ENCODE measurements at places on chromosomes 6 and 20.

DNA sequence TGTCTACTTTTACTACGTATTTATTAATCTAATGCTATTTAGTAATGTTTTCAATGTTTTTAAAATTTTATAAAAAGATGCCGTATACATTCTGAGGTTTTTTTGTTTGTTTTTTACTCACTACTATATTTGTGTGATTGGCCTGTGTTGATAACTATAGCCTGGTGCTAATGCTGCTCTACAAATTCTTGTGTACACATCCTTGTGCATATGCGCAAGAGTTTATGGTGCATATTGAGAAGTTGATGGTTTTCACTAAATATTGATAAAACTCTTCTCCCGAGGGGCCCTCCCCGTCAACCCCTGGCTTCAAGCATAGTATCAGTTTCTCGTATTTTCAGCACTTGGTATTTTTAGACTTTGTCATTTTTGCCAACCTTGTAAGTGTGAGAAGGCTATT lies 59.9 kb downstream of the E2F3 start:
- DNase-seq = no peak

- no peak for DNase-seq
Measured at GRCh38 chr20:51507216-51508036, 35.1 kb downstream of the NFATC2 start.

- DNase-seq = no peak
Measured at GRCh38 chr20:24816431-24816830, 132.6 kb upstream of the CST7 start.

- peak; percentile 93 for DNase-seq
Measured at GRCh38 chr6:27553123-27553904, 80.4 kb upstream of the ZNF184 start.

- DNase-seq = peak; percentile 63
Measured at GRCh38 chr20:46959081-46959692, 64.5 kb downstream of the EYA2 start.

GRCh38 chr6:158863646-158864045 lies 44.5 kb upstream of the EZR start:
- DNase-seq = no peak

DNA sequence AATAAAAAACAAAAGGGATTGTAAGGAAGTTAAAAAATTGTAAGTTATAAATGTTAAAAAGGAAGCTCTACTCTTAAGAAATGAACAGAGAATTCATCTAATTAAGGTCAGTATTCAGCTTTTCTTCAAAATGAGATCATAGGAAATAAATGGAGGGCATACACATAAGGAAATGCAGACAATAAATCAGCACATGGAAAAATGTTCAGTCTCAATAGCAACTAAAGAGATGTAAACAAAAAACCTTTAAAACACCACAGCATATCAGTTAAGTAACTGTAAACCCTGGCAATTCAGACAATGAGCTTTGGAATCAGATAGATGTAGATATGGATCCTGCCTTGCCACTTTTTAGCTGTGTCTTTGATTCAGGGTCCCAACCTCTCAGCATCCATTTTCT lies 24.0 kb upstream of the CLIC5 start:
- no peak for DNase-seq

GRCh38 chr6:34671367-34671766 lies 25.2 kb downstream of the ILRUN start:
- DNase-seq = no peak

GRCh38 chr20:1085492-1086276 lies 32.7 kb upstream of the PSMF1 start:
- DNase-seq = no peak

DNA sequence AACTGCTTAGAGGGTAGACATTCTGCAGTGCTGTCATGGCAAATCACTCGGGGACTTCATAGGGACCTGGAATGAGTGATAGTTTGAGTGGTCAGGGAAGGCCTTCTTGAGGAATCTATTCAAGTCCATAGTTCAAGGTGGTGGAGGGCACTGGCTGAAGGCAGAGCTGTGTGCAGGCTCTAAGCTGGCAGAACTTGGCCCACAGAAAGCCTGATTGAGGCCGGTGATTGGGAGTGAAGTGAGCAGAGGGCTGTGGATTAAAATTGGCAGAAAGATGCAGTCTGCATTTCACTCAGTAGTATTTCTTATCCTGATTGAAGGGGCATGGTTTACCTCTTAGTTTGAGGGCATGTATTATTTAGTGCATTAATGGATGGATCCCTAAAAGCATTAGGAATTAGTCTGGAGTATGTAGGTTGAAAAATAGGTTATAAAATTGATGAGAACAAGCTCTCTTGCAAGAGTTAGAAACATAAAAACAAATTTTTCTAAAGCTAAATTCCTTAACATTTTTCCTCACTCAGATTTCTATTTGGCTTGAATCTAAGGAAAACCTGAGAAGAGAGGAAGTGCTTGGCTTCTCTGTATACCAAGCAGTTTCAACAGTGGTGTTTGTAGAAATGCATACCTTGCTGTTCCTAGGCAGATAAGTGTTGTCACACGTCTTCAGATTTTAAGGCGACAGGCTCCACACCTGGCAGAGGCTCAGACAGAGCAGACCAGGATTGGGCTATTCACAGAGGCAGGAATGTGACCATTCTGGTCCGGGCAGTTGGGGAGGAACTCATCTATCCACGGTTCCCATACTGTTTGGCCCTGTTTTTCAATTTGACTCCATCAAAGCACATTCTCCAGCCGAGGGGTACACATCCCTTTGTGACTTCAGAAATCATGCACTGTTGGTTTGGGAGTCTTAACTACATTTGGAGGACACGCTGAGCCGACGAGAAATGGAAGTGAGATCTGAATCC lies 45.2 kb downstream of the UTRN start:
- DNase-seq = no peak

DNA sequence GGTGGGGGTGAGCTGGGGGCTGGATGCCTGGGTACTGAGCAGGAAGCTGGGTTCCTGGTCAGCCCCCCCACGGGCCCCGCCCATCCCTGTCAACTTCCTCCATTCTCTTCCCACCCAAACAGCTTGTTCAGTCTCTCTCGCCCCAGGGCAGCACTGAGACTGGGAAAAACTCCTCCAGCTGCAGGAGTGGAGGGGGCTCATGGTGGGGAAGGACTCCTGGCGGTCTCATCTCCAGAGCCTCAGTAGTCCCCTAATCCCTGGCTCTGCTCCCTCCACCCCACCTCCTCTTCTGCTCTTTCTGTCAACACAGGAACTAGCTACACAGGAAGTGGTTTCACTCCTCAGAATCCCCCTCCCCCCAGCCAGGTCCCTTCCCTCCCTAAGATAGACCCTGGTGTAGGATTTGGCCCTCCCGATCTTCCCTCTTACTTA lies at the start of gene GPSM3:
TSS of gene GPSM3 (minus strand) at position 36 of the 432 bp plus-strand sequence. CDS start 130 bp downstream, outside the sequence.
- peak; percentile 48 for DNase-seq

DNA sequence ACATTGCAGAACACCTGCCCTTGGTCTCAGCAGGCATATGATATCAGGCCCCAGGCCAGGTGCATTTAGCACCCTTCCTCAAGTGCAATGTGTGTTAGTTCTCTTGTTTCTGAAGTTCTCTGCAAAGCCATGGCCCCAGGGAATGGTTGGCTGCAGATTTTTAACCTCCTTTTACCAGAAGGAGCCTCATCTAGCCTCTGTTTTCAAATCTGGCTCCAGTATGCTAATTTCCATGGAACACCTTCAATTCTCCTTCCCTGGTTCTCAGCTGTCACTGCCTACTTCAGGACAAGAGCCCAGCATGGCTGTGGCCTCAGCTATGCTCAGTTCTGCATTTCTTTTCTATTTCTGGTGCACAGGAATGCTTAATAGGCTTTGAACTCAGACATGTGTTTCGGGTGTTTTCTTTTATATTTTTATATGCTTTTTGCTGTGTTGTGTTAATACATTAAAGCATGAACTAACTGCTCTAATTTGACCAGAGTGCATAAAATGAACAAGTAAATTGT lies 51.6 kb upstream of the OGFRL1 start:
- DNase-seq = no peak

GRCh38 chr20:10591946-10592521 lies 81.8 kb downstream of the JAG1 start:
- DNase-seq = no peak

GRCh38 chr6:158303210-158303731 lies 9.0 kb upstream of the TULP4 start:
- DNase-seq = no peak

DNA sequence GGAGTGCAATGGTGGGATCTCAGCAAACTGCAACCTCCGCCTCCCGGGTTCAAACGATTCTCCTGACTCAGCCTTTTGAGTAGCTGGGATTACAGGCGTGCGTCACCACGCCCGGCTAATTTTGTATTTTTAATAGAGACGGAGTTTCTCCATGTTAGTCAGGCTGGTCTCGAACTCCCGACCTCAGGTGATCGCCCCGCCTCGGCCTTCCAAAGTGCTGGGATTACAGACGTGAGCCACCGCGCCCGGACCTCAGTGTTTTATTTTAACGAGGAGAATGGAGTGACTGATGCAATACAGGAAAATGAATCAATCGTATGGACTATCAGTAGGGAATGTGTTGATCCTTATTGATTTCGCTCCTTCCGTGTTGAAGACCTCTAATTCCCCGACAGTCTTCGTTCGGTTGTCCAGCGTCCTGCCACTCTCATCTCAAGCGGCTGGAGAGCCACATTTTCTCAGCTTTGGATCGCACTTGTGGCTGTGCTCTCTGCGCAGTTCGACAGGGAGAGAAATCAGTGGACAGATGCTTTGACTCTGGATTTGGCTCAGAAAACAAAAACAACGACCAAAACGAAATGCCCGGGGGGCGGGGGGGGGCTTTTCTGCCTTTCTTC lies 166.2 kb downstream of the TRIM27 start:
- DNase-seq = peak; percentile 57

- DNase-seq = no peak
Measured at GRCh38 chr6:20467437-20467836, 65.8 kb downstream of the E2F3 start.

- no peak for DNase-seq
Measured at GRCh38 chr6:152094276-152094675, 286.8 kb downstream of the ESR1 start.

DNA sequence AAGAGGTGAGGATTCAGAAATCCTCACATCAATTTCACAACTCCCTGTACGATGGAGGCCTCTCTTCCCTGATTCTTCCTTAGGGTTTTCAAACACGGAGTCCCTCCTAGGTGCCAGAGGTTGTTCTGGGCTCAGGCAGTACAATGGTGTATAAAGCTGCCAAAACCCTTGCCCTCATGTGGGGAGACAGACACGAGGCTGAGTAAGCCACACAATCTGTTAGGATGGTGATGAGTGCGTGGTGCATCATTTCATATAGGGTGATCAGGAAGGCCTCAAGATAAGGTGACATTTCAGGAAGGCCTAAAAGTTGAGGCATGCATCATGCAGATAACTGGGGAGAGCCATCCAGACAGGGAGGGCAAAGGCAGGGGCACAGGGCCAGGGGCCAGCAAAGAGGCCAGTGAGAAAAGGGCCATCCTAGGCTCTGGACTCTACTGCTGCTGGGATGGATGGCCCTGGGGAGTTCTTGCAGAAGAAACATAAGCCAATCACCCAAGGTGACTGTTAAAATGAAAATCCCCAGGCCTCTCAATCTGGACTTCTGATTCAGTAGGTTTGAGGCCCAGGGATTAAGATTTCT lies 186.5 kb downstream of the PRKN start:
- no peak for DNase-seq

- DNase-seq = no peak
Measured at GRCh38 chr20:38156280-38156679, 8.8 kb downstream of the TGM2 start.

DNA sequence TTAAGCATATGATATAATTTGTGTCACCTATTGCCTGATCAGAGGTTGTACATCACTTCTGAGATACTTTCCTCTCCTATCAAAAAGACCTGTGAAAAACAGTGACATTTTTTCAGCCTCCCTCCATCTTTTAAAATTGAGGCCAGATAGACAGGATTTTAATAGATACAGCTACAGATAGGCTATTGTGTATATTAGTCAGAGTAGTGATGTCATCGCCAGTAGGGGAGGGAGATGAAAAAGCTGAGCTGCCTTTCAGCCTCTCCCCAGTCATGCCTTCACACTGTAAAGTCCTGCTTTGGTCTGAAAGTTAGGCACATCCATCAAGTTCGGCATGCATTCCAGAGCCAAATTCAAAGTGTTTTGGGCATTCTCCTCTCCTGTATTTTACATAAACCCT lies 7.9 kb upstream of the PABPC1L start:
- DNase-seq = no peak

- DNase-seq = peak; percentile 80
Measured at GRCh38 chr20:3239026-3239866, at the start of gene SLC4A11. SLC4A11 (minus strand) TSS chr20:3239190; CDS start chr20:3239137, 53 bp downstream.

DNA sequence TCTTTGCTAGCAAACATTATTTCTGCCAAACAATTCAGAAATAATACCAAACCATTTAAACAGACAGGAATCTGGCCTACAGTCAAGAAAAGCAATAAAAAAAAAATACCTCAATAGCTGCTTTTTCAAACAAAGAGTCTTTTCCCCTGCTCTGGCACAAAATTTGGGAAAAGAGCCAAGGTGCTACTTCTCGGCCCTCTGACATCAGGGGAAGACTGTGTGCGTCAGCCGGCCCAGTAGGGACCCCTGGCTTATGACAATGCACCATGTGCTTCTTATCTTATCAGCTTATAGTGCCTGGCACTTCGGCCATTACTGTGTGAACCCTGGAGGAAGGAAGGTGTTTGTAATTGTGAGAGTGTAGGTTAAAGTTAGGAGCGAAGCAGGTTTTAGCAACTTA lies 89.4 kb downstream of the PDE10A start:
- DNase-seq = no peak

GRCh38 chr6:24809728-24810127 lies 11.0 kb upstream of the ARMH2 start:
- DNase-seq = no peak

GRCh38 chr6:43269273-43270007 lies 26.2 kb downstream of the TTBK1 start:
- peak; percentile 65 for DNase-seq

- DNase-seq = no peak
Measured at GRCh38 chr6:31222496-31222895, 49.4 kb downstream of the HLA-C start.

GRCh38 chr6:33746036-33746600 lies 587 bp downstream of the IP6K3 start:
- DNase-seq = peak; percentile 48

DNA sequence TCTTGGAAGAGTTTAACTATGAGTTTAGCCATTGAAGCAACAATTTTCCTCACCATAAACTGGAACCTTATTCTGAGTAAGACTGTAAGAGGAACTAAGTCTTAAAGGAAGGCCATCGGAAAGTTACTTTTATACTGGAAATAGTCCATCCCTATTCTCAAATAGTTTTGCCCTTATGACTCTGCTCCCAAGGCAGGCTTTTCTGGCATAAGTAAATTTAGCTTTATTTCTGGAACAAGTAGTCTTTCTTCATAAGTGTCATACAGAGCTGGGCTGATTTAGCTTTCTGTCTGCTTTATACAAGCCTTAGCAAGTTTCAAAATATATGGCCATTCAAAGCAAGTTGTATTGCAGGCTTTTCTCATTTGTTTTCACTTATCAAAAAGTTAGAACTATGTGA lies 328.1 kb downstream of the HACE1 start:
- DNase-seq = no peak

DNA sequence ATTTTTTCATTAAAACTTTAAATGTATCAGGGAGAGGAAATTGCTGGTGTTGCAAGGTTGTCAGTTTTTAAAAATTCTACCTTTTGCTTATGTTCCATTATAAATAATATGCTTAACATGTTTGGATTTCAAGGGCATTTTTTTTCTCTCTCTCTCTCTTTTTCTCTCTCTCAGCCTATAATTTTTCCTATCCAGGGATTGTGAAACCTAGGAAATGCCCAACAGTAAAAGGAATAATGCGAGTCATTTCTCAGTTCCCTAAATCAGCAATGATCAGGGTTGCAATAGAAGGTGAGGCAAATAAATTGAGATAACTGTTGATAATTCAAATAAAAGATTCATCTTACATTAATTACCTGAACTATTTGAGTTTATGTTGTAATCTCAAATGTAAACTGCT lies 53.2 kb upstream of the IFNGR1 start:
- DNase-seq = peak; percentile 31

GRCh38 chr20:50654904-50655303 lies 36.4 kb downstream of the RIPOR3 start:
- DNase-seq = peak; percentile 4
